ENCODE measurements at places on chromosomes 1 and 21.

DNA sequence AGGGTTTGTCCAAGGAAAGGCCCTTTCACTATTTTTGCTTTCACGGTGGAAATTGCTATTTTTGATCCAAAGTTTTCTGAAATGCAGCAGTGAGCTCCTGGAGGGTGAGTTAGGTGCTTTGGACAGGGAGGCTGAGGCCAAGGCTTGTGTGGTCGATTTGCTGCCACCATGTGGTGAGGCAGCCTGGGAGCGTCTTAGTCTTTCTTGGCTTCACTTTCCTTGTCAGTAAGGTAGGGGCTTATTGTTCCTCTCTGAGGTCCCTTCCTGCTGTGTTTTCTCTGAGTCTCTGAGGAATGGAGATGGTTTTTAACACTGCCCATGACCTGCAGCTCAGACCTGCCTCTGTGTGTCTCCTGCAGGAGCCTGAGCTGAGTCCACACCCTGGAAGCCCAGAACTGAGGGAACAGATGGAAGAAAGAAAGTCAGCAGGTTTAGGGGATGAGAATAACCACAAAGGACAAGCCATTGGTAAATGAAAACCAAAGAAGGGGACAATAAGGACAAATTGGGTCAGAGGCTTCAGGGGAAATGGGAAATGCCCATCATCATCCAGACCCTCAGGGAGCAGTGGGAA, 20.1 kb upstream of the S100A10 start:
- DNase-seq: peak; percentile 64

DNA sequence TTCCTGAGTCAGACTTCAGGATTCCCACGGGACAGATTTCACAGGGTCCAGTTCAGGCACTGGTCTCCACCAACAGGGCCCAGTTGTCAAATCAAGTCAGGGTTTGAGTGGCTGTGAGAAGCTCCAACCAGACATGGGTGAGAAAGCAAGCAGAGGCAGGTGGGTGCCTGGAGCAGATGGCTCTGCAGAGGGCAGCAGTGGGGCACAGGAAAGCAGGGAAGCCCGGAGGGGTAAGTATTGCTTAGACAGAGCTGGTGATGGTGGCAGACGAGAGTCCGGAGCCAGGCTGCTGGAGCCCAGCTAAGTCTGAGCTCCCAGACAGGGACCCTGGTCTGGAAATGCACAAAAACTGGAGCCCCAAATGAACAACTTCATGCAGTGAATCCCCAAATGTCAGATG, 40.4 kb downstream of the RIMS3 start:
- DNase-seq: peak; percentile 47

- DNase-seq: peak; percentile 7
These were observed 2.5 kb downstream of the PDZK1IP1 start for GRCh38 chr1:47187231-47187925.

DNA sequence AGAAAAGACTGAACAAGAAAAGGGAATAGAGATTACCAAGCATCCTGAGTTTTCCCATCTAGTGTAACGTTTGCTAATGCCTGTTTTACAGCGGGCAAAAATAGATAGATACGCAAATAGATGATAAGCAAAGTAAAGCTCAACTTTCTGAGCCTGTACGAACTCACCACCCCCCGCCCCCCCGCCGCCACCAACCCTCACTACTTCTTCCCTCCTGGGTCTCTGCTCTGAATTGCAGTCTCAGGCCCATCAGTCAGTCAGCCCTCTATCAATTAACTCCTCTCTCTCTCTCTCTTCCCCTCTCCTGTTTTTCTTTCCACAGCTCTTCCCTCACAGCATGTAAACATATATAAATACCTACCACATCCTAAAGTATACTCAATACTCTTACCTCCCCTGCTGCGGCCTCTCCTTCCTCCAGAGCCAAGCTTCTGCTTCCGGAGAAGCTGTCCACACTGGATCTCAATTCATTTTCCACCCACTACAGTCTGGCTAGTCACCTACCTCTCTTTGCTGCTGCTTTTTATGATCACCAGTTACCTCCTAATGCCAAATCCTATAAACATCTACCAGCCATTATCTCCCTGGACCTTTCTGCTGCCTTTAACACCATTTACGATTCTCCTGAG, 64.6 kb downstream of the CAPN2 start:
- DNase-seq: no peak

GRCh38 chr1:203037509-203038190, 11.4 kb downstream of the PPFIA4 start:
- DNase-seq: no peak
